8988T (cell line): ENCODE measurements at places on chromosomes 1 and 21.
A peak's percentile ranks its signal among the peaks of the same experiment; 100 is the strongest.

DNA sequence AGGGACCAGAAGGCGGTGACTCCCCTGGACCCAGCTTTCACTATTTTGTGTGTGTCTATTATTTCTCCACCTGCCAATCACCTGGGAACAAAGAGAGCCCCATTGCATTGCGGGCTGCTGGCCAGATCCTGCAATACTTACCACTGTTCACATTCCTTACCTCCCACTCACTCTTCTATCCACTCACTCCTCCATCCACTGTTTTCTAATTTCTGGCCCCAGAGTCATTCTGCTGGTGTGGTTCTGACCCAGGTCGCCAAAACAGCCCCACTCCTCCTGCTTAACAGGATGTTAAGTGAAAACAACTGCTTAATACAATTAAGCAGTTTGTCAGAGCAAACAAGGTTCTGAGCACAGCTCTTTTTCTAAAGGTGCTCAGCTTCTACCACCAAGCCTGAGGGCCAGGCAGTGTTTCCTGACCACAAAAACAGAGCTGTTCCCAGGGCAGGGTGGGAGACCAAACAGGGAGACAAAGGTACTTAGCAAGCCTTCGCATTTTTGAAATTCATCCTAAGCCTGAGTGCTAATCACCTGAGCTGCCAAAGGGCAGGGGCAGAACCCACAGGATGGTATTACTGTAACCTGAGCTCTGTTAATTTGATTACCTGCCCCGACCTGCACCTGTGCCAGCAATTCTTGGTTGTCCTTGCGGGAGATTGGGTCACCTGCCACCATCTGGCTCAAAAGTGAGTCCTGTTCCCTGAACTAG is 38.5 kb upstream of the EFCAB14 start:
- DNase-seq, result no peak

- DNase-seq, result no peak
Measured at GRCh38 chr1:207872621-207873020, 38.3 kb downstream of the CD34 start.

DNA sequence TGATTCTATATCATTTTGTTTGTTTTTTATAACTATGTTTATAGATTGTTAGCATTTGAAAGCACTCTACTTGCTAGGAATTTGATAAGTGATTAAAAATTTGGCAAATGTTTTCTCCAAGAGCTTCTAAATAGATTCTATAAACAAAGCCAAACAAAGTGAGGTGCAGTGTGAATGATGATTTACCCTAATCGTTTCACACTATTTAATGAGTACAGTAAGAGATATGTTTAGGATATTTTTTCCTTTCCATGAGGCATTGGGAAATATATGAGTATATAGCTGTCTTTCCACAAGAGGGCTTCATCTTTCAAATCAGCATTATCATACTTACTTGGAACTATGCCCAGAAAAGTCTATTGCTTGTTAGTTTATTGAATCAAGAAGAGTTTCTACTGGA is 277.0 kb upstream of the BRINP3 start:
- DNase-seq, result no peak

GRCh38 chr1:192903142-192903541 is 94.3 kb downstream of the RGS2 start:
- no peak for DNase-seq

GRCh38 chr1:74199504-74199903 is 1.5 kb downstream of the FPGT start:
- DNase-seq, result no peak

DNA sequence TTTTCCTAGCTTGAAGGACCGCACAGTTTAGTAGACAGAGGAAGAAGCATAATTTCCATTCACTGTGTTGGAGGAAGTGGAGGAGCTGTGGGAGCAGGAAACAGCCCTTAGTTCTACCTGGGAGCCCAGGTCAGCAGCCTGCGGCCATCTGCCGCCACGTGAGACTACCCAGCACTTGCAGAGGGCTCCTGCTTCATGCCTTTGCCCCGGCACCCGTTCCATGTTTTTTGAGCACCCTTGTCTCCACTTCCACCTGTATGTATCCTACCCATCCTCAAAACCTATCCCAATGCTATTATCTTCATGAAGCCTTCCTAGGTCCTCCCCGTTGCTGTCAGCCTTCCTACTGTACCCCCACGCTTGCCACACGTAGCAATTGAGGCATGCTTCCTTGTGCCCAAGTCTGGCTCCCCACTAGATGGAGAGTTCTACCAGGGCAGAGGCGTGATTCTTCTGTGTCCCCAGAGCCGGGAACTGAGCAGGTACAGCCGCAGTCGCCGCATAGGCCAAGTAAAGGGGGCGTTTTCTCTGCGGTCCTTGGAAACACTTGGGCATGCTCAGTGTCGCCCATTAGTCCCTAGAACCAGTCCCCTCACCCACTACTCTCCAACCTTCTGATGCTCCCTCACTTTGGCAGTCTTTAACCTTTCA is 1.9 kb downstream of the SLC6A9 start:
- DNase-seq, result no peak

GRCh38 chr1:162389021-162389818 is 7.7 kb downstream of the C1orf226 start:
- DNase-seq, result no peak

- DNase-seq, result no peak
Measured at GRCh38 chr21:42003051-42003461, 7.1 kb downstream of the ZBTB21 start.

DNA sequence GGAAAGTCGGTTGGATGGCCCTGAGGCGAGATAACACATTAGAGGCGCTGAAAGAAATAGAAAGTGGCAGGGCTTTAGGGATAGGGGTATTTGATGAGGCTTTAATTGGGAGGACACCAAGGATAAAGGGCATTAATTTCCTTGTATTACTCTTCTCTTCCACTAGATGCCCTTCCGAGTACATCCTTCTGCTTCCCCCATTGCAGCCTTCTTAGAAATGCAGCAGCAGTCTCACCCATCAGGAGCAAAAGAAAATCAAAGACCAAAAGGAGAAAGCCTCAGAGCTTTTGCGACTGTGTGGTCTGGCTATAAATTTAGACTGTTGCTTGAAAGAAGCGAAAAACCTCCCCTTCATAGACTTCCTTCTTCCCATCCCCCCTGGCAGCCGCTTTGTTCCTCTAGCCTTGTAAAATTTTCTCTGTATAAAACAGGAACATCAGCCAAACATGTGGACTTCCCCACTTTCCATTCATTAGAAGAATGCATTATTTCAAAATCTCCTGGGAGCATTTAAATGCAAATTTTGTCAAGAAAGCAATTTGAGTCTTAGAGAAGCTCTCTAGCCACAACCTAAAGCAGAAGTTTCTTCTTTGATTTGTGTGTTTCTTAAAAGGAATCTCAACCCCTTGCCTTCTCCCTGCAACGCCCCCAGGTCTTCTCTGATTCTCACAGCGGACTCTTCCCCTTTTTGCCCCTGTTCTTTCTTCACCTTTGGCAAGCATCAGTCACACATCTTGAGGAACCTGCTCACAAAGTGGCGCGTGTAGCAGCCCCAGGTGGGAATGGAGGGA is 76.6 kb downstream of the NDUFS5 start:
- no peak for DNase-seq

GRCh38 chr1:104291156-104291555 is 541.5 kb downstream of the AMY1C start:
- DNase-seq, result no peak

GRCh38 chr1:34970220-34970735 is 14.9 kb downstream of the TMEM35B start:
- DNase-seq, result no peak

- DNase-seq, result no peak
Measured at GRCh38 chr1:40185951-40186864, 25.0 kb downstream of the RLF start.

GRCh38 chr1:226109829-226110248 is 47.3 kb downstream of the H3-3A start:
- peak; percentile 98 for DNase-seq

- DNase-seq, result no peak
Measured at GRCh38 chr1:3195480-3195815, 126.4 kb downstream of the PRDM16 start.

- no peak for DNase-seq
Measured at GRCh38 chr1:33516891-33517567, 44.6 kb downstream of the ZSCAN20 start.

- no peak for DNase-seq
Measured at GRCh38 chr1:41731516-41732030, 187.1 kb downstream of the HIVEP3 start.
